Pulmonary artery endothelial cell (primary cell): ENCODE measurements at places on chromosomes 3 and 15. TPM values are rescaled to one million over a fixed set of nuclear protein-coding genes. Genes with fewer than 3 reads are reported as not detected.

DNA sequence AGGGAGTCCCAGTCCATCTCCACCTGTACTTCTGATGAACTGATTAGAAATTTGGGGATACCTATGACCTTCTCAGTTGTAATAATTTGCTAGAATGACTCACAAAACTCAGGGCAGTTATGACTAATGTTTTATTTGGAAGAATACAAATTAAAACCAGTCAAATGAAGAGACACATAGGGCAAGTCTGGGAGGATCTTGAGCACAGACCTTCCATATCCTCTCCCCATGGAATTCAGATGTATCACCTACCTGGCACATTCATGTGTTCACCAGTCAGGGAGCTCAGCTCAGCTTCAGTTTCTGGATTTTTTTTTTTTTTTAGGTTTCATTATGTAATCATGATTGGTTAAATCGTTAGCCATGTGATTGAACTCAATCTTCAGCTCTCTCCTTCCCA lies 247.7 kb downstream of the VGLL3 start:
- no peak for DNase-seq

GRCh38 chr3:195849322-195850074 lies 37.8 kb upstream of the MUC4 start:
- DNase-seq = no peak

- no peak for DNase-seq
Observed at GRCh38 chr3:47016934-47017435, 37.5 kb downstream of the NBEAL2 start.

DNA sequence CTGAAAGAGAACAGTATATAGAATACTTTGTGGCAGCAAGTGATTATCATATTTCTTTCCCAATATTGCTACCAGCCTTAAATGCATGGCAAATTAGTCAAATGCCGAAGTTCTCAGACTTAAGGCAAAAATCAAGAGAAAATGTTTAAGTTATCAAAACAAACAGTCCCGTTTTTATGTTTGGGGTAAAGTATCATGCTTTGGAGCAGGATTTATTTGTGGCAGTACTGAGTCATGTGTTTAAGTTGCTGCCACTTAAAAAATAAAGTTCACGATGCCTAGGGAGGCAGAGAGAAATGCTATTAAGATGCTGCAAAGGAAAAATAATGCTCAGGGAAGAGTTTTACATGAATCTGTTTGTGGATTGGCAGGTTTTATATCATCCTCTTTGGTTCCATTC lies 417.4 kb upstream of the MDFIC2 start:
- DNase-seq = no peak

DNA sequence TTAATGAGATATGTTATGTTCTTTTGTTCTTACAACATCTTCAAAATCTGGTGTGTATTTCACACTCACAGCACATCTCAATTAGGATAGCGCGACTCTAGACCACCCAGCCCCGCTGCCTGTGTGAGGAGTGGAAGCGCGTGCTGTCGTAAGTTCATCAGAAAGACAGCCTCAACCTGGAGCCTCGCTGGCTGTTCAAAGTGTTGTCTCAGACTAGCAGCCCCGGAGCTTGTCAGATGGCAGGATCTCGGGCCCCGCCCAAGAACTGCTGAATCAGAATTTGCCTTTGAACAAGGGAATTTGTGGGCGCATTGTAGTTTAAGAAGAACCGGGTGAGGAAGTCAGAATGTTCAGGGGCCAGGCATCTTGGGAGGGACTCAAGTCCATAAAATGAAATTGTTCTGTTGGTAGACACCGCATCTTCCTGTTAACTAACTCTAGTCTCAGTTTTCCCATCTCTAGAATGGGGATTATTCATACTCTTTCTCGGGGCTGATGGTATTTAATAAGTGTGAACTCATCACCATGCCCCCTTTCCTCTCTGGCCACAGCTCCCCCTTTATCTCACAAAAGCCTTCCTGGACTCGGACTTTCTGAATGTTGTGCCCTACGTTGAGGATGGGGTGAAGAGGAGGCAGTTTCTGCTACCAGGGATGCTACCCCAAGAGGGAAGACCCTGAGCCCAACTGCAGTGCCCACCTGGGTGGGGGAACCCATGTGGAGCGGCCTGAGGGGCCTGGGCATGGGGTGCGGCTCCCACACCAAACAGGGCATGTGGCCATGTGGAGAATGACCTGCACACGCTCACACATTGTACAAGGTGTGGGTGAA lies 40.4 kb downstream of the BHLHE40 start:
- DNase-seq = no peak

GRCh38 chr3:134066158-134066541 lies 36.4 kb upstream of the SLCO2A1 start:
- no peak for DNase-seq

DNA sequence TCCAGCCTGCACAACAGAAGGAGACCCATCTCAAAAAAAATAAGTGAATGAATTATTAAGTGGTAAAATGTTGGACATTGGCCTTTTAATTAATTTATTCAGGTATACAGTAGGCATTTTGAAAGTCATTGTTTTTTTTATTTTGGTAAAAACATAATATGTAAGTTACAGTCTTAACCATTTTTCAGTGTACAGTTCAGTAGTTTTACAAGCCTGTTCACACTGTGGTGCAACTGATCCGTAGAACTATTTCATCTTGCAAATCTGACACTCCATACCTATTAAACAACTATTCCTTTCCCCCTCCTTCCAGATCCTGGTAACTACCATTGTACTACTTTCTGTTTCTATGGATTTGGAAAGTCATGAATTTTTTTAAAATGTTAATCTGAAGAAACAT lies 36.1 kb upstream of the APH1B start:
- no peak for DNase-seq

GRCh38 chr15:55407498-55408011 lies 604 bp downstream of the CCPG1 start:
- no peak for DNase-seq

- DNase-seq = no peak
Observed at GRCh38 chr15:95931619-95932018, 398.9 kb upstream of the NR2F2 start.

DNA sequence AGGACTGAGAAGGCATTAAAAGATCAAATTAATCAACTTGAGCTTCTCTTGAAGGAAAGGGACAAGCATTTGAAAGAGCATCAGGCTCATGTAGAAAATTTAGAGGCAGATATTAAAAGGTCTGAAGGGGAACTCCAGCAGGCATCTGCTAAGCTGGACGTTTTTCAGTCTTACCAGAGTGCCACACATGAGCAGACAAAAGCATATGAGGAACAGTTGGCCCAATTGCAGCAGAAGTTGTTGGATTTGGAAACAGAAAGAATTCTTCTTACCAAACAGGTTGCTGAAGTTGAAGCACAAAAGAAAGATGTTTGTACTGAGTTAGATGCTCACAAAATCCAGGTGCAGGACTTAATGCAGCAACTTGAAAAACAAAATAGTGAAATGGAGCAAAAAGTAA lies 149.7 kb upstream of the LRRFIP2 start:
- DNase-seq = no peak

GRCh38 chr3:66729687-66730393 lies 229.0 kb upstream of the LRIG1 start:
- DNase-seq = no peak

DNA sequence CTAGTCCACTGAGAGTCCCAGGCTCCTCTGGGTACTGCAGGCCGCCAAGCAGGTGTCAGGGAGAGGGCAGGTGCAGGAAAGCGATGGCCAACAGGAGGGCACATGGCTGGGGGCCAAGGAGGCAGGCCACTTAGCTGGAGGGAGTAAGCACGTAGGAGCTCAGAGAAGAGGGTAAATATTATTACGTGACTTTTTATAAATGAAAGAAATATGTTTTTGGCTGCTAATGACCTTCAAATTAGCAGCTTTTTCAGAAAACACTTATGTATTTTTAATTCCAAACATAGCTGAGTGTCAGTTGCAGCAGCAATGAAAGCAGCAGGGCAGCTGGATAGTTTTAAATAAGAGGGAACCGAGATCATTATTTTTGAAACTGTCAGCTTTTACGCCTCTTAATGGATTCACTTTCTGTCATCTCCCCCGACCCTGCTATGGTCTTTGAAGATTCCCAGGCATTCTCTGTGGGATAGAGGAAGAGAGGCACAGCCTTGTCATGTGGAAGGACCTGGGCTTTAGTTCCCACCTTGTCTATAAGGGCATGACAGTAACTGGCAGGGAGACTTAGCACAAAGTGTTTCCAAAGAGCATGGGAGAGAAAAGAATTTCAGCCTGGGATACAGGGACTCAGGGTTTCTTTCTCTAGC lies 477.1 kb downstream of the EPHB1 start:
- DNase-seq = no peak

- no peak for DNase-seq
Observed at GRCh38 chr3:42654331-42655201, 1.1 kb downstream of the ZBTB47 start.

GRCh38 chr3:177367788-177368187 lies 170.5 kb upstream of the TBL1XR1 start:
- DNase-seq = no peak

GRCh38 chr3:122094125-122094524 lies 39.0 kb downstream of the CD86 start:
- DNase-seq = no peak

GRCh38 chr3:42169579-42170120 lies 78.5 kb downstream of the TRAK1 start:
- DNase-seq = no peak

GRCh38 chr3:68743521-68743920 lies 188.8 kb downstream of the TAFA4 start:
- DNase-seq = no peak

- DNase-seq = no peak
Observed at GRCh38 chr3:101685870-101686307, 629 bp downstream of the RPL24 start.

DNA sequence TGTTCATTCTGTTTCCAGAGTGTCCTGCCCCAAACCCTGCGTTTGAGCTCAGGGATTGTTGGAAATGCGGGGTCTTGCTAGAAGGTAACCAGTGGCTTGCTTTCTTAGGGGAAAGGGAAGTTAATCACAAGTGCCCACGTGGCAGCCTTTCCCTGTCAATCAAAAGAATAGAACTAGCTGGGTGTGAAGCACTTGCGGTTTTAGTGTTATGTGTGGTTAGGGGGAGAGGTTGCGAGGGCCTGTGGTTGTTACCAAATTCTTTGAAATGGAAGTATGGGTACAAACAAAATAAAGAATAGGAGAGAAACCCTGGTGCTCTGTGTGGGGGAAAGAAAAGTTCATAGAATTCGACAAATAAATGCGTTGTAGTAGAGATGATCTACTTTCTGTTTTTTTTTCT lies 67.6 kb downstream of the FNDC3B start:
- DNase-seq = no peak

GRCh38 chr3:51395493-51396213 lies 4.6 kb downstream of the RBM15B start:
- no peak for DNase-seq

- DNase-seq = peak; percentile 49
Observed at GRCh38 chr3:50163572-50164455, 8.7 kb downstream of the SEMA3F start.

GRCh38 chr3:44416031-44417030 lies 61.1 kb downstream of the ZNF445 start:
- DNase-seq = no peak

- DNase-seq = no peak
Observed at GRCh38 chr15:58311556-58311955, 120.2 kb upstream of the LIPC start.

DNA sequence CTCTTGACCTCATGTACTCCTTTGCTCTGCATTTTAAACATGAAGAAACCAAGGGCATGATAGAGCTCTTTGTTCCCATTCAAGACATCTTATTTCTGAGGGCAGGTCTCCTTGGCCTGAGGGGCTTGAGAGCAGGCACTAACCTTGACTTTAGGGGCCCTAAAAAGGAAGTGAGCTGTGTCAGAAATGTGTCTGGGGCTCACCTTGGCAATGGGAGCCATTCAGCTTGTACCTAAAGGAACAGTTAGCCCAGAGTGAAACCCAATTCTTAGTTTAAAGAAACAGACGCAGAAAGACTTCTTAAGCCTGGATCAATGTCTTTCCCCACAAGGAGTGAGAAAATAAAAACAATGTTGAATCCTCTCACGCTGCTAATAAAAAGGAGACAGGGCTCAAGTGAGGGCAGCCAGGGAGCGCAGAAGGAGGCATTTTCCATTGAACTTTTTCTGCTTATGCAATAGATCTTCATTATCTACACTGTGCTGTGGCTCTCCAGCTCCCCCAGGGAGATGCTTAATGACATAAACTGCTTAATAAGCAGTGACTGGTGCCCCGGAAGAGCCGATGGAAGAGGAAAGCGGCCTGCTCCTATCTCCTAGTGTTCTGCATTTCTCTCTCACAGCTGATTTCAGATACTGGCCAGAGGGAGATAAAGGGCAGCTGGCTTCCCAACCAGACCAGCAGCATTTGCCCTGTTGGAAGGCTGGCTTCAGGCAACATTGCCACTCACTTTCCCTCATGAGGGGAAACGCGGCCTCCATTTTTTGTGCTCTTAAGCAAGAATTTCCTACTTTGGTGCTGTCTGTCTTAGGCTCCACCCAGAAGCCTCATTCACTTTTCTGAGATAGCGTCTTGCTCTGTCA lies 152.0 kb downstream of the OPA1 start:
- DNase-seq = no peak

GRCh38 chr3:33954956-33955355 lies 156.5 kb downstream of the PDCD6IP start:
- DNase-seq = no peak

- DNase-seq = no peak
Observed at GRCh38 chr3:28109829-28110228, 131.6 kb upstream of the CMC1 start.

DNA sequence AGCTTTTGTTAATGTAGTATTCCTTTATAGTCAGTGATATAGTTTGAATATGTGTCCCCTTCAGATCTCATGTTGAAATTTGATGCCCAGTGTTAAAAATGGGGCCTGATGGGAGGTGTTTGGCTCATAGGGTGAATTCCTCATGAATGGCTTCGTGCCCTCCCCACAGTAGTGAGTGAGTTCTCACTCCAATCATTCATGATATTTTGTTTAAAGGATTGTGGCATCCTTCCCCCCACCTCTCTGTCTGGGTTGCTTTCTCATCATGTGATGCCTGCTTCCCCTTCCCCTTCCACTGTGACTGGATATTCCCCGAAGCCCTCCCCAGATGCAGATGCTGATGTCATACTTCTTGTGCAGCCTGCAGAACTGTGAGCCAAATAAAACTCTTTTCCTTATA lies 649.8 kb upstream of the NR2F2 start:
- DNase-seq = no peak

GRCh38 chr3:125123451-125124305 lies 67.9 kb upstream of the HEG1 start:
- DNase-seq = peak; percentile 5

SUCNR1 gene
- total RNA-seq = under 0.01 TPM in 1 of 2 replicates, not detected in the other

RARB gene
- total RNA-seq = 28.9 and 32.0 TPM in 2 replicates

POMGNT2 gene
- 6.5 and 6.9 TPM in 2 replicates for total RNA-seq

SCG5 gene
- total RNA-seq = 0.74 and 0.92 TPM in 2 replicates

HRG gene
- not detected in 2 replicates for total RNA-seq

MEGF11 gene
- total RNA-seq = under 0.01 TPM in 1 of 2 replicates, not detected in the other

PFN2 gene
- 158 and 176 TPM in 2 replicates for total RNA-seq

KIF7 gene
- total RNA-seq = 7.5 and 10.9 TPM in 2 replicates

TMEM108 gene
- 0.14 and 0.40 TPM in 2 replicates for total RNA-seq

FANCD2OS gene
- not detected in 2 replicates for total RNA-seq

HYAL3 gene
- total RNA-seq = 9.6 and 10.3 TPM in 2 replicates

SLC22A14 gene
- under 0.01 and 0.14 TPM in 2 replicates for total RNA-seq

NEK10 gene
- total RNA-seq = 4.7 and 5.6 TPM in 2 replicates

IL17RE gene
- total RNA-seq = 0.07 and 0.14 TPM in 2 replicates

TJP1 gene
- total RNA-seq = 60.7 and 66.9 TPM in 2 replicates

SPTBN5 gene
- 3.6 and 12.0 TPM in 2 replicates for total RNA-seq

DBR1 gene
- 17.9 and 19.5 TPM in 2 replicates for total RNA-seq

HACD2 gene
- total RNA-seq = 18.6 and 29.4 TPM in 2 replicates
